ENCODE measurements at places on chromosomes 4 and X.
A peak's percentile ranks its signal among the peaks of the same experiment; 100 is the strongest.

DNA sequence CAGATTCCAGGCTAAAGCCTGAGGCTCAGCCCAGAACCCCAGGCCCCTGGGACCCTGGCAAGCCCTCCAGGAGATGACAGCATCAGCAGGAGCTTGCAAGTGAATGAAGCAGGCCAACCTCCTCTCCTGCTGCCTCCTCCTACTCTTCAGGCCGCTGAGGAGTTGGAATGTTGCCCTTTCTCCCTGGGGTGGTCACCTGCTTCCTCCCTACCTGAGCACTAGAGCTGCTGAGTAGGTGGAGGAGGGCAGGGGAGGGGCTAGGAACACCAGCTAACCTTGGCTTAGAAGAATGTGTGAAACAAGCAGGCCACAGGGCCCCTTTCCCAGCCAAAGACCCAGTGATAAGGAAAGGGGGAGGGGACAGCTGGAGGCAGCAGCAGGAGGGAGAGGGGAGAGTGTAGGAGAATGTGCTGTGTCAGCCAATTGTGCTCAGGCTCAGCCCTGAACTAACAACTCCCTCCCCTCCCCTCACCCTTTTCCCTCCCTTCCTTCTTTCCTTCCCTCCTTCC lies 58.0 kb downstream of the PJA1 start:
- DNase-seq: no peak

DNA sequence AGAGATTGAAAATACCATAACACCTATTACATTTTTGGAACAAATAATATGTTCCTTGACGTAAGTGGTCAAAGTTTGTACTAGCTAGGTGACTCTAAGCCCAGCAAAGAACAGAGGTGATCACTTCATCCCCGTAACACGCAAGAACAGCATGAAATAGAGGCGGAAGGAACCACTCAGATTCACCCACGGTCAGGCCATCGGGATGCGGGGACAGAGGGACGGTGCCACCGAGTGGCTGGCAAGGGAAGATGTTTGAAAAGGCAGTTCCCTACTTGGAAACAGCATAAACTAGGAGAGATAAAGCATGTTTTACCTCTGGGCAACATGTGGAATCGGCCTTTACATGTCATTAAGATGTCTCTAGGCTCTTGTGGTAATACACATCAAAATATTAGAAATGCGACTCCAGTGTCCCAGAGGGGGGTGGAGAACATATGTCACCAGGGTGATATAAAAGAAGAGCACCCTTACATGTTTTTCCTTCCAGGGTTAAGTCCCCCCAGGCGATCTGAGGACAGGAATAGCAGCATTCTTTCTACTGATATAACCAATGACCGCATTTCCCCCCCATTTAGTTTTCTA lies 84.0 kb downstream of the PHKA2 start:
- DNase-seq: peak; percentile 30

GRCh38 chr4:94115687-94116086 lies 92.0 kb upstream of the SMARCAD1 start:
- DNase-seq: no peak

DNA sequence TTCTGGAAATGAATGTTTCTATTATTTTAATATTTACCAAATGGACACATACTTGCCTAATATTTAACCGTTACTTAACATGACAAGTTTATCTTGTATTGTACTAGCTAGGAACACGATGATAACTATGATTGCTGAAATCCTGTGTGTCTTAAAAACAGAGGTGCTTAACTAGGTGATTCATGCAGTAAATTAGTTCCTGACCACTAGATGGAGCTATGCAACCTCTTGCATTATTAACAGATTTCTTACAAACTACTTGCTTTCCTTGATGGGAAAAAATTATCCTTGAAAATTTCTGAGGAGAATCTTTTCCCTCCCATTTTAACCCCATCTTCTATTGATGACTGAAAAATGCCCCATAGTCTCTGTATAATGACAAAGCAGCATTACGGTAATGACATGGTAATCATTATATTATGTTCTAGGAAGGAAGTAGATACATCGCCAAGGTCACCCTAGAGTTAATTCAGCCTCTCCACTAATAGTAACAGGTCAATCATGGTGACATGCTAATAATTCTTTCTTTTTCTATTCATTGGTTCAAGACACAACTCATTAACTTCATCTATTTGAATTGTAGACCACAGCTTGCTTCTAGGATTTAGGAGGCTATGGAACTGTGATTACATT lies 844.2 kb downstream of the RAPGEF2 start:
- DNase-seq: no peak

GRCh38 chr4:177938226-177938625 lies 496.0 kb upstream of the AGA start:
- DNase-seq: no peak

DNA sequence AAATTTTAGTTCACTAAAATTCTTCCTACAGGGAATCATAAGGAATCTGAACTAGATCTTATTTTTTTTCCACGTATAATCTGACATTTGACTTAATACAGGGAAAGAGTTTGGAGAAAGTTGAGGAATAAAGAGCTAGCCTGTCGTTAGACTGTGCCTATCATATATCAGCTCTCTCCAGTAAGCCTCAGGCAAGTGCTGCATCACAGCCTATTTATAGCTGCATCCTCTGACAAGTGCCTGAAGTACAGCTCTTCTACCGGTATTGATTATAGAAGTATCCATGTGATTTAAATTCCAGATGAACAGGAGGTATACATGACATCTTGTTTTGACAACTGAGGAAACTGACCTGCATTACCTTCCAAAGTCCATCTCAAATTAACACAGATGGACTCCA lies 248.9 kb downstream of the TLL1 start:
- DNase-seq: no peak

DNA sequence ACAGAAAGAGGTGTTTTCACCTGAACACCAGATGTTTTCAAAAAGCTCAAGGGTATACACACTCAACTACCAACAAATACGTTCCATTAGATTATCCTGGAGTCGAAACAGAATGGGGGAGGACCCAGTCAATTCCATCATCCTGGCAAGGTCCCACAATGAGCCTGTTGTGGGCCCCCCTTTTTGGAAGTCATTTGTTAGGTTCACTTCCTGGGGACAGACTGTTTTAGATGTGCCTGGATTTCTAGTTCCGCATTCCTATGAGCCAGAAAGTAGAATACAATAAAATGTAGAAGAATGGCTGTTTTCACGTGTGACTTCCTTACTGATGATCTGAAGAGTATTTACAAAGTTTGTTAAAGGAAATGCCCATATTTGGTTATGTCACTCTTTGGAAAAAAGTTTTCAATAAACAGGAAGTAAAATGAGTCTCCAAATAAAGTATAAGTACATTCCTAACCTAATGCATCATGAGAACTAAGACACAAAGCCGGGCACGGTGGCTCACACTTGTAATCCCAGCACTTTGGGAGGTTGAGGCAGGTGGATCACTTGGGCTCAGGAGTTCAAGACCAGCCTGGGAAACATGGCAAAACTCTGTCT lies 192.5 kb downstream of the MAML3 start:
- no peak for DNase-seq

DNA sequence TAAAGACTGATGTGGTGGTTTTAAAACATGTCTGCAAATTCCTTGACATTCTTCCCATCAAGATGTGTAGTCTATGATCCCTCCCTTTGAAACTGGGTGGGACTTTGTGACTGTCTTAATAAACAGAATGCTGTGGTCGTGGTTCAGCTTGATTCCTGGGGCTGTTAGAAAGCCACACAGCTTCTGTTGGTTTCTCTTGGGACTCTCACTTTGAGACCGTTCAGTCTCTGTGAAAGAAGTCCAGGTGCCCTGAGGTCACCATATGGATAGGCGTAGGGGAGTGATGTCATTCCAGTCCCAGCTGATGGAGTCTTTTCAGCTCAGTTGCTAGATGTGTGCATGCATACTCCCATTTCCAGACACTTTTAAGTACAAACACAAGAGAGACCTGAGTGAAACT lies 216.6 kb downstream of the KDR start:
- no peak for DNase-seq

GRCh38 chr4:149910177-149910576 lies 94.5 kb upstream of the IQCM start:
- no peak for DNase-seq

DNA sequence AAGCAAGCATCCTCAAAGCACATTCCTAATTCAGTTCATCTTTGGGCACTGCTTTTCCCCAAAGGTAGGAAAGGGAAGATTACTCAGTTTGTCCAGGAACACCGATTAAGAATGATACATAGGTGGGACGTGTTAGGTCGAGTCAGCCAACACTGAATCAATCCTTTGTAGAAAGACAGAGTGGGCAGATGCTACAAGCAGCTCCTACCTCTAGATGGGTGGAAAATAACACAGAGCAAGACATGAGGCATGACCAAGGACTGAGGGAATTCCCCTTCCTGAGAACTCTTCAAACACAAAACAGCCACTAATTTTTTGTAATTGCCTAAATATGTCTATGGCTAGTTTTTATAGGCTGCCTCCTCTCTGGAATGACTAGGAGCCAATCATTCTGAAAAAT lies 331.7 kb downstream of the HNRNPD start:
- DNase-seq: no peak

DNA sequence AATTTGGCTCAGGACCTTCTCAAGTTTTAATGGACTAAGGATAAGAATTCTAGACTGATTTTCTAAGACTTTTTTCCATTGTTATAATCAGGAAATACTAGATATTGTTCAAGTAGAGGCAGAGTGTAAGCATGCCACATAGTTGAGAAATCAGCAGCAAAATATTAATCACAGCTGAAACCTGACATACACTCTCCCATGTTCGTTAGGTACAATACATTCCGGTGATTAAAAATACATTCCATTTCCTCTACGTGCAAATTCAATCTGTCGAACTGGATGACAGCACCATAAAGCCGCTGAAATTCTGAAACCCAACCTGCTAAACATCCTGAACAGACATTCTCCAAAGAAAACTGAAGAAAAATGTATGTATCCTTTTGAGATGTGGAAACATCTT lies 587.6 kb upstream of the DIPK2B start:
- no peak for DNase-seq

- no peak for DNase-seq
Observed at GRCh38 chrX:136636121-136636520, 11.8 kb upstream of the CD40LG start.

GRCh38 chrX:103666202-103667107 lies 20.0 kb downstream of the MORF4L2 start:
- DNase-seq: no peak
